ENCODE measurements at places on chromosomes 4 and X.

GRCh38 chr4:96315815-96316214 lies 475.9 kb downstream of the PDHA2 start:
- DNase-seq = no peak

GRCh38 chrX:53280331-53281320 lies 758 bp downstream of the IQSEC2 start:
- peak; percentile 43 for DNase-seq

DNA sequence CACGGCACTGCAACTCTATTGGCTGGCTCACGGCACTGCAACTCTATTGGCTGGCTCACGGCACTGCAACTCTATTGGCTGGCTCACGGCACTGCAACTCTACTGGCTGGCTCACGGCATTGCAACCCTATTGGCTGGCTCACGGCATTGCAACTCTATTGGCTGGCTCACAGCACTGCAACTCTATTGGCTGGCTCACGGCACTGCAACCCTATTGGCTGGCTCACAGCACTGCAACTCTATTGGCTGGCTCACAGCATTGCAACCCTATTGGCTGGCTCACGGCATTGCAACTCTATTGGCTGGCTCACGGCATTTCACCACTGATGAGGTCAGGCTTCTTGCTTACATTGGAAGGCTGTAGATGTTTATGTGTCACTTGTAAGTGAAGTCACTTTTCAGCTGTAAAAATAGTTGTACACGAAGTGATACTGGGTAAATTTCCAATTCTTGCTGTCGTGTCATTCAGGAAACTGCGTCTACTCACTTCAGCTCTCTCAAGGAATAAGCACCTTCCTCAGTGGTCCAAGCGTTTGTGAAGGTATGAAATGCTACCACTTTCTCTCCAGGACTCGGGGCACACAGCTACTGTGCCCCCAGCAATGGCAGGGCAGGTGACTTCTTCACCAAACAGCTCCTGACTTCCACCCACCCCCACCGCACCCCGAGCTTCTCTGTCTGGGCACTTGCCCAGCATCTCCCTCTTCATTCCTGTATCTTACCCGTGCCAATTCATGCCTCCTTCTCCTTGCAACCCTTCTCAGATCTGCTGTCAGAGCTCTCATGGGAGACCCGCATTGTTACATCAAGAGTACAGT lies 141.3 kb downstream of the AFAP1 start:
- DNase-seq = peak; percentile 39

DNA sequence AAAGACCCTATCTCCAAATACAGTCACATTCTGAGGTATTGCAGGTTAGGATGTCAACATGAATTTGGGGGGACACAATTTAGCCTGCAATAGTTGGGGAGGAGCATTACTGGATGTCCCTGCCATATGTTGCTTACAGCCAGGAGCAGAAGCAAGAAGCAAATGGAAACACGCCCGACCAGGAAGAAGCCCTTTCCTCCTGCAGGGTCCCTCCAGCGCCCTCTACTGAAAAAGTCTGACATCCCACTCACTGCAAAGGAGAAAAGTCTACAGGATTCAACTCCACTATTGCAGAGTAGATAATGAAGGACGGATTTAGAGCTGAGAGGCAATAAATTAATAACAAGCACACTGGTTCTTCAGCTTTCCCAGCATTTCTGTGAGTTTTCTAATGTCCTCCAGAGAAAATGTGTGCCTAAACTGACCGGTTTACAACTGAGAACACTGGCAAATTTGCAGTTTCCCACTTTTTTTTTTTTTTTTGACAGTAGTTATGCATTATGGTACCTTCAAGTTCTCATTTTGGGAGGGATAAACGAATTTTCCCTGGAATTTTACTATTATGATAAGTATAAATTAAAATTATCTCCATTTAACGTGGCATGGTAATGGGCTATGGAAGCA lies 31.7 kb downstream of the COQ2 start:
- peak; percentile 73 for DNase-seq

DNA sequence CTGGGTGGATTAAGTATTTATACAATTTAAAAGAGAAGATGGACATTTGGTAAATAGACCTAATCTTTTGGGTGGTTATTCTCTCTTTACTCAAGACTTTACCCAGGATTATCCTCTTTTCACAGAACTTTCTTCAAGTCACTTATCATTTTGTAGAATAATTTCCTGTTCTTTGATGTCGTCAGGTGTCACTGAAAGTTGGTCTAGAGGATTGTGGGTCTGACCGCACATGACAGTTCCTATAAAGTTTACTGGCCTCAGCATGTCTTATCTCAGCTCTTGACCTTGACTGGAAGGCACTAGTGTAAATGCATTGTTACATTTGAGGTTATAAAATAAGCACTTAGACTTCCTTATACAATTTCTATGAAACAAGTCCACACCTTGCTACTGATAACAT lies 139.9 kb upstream of the SLC4A4 start:
- no peak for DNase-seq

DNA sequence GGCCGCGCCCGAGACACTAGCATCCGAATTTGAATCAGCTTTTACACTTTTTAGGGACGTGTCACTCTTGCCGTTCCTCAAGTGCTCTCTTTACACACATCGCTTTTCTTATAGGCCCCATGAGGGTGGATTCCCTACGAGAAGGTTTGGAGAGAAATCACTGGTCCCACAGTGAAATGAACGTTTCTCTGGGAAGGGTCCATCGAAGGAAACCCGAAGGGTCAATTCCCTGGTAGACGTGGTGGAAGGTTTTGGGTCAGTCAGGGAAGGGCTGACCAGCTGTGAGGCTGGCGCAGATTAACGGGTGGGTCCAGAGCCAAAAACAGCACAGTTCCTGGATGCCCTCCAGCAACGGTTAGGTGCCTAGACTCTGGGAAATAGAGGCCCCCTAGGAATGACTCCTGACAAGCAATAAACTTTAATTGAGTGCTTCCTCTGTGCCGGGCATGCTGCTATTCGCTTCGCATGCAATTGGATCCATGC lies 35.9 kb downstream of the ETDC start:
- peak; percentile 63 for DNase-seq

GRCh38 chr4:166734797-166735196 lies 499.5 kb downstream of the SPOCK3 start:
- DNase-seq = no peak

DNA sequence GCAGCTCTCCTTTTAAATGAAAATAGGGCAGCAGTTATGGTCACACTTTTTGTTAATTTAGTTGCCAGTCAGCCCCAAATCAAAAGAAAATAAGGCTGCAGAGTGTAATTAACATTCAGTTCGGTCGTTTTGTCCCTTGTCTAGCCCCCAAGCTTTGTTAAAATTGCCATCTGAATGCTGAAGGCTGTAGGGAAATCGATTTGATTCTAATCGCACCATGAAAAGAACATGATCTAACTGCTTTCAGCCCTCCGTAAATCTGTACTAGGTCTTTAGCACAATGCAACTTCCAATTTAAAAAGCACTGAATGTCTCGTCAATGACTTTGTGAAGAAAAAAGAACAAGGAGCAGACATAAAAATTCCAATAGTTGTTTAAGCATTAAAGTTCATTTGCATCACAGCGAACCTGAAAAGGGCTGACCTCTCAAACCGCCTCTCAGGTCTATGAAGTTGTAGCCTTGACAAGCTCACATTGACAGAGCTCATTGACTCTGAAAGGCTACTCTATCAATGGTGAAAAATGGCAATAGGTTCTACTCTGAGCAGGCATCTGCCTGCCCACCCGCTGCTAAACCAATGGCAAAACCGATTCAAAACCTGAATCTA lies 48.9 kb downstream of the CHIC2 start:
- no peak for DNase-seq

DNA sequence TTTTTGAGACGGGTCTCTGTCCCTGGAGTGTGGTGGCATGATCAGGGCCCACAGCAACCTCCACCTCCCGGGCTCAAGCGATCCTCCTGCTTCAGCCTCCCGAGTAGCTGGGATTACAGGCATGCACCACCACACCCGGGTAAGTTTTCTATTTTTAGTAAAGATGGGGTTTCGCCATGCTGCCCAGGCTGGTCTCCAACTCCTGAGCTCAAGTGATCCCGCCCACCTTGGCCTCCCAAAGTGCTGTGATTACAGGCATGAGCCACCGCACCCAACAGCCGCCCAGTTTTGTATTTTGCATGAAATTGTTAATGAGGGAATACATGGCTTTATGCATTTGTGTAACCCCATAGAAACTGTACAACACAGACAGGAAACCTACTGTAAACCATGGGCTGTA lies 2.8 kb upstream of the ARHGAP4 start:
- no peak for DNase-seq

GRCh38 chr4:171834640-171835039 lies 21.4 kb downstream of the GALNTL6 start:
- DNase-seq = no peak

DNA sequence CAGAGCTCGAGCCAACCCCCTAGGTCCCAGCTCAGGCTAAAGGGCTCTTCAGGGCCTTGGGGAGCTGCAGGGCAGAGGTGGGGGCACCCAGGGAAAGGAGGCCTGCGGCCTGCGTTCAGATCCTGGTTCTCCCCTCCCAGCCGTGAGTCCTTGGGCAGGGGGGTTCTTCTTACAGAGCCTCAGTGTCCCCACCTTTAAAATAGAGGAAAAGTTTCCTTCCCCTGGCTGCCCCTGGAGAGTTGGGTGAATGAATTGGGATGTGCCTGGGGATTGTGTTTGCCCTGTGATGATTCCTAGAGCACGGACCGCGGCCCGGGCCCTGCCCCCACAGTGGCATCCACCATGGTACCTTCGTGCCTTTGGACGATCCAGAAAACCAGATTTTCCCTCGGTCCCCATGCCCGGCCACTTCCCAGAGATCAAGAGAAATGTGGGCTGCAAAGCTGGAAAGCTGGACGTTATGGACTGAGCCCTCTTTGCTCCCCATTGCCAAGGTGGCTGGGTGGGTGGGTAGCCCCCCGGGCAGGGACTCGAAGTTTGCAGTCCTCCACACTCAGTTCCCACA lies 11.4 kb downstream of the HTRA3 start:
- DNase-seq = no peak

- DNase-seq = no peak
Measured at GRCh38 chr4:77023920-77024319, 51.9 kb downstream of the CCNI start.

GRCh38 chrX:22922961-22923360 lies 76.8 kb upstream of the DDX53 start:
- DNase-seq = no peak

- DNase-seq = no peak
Measured at GRCh38 chr4:94338681-94339351, 3.8 kb downstream of the HPGDS start.

DNA sequence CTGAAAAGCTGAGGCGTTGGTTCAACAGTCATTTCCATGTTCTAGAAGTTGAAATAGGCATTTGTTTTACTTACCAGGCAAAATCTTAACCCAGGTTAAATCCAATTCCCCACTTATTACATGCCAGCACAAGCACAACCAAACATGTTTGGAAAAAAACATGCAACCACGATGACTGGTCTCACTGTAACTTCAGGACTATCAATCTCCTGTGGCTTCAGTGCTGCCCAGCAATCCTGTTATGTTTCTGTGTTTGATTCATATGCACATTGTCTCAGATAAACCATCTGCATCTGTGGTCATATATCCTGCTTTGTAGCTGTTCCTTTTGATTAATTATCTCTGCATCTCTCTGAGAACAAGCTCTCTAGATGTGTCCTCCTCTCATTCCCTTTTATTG lies 28.3 kb downstream of the PRDM8 start:
- DNase-seq = peak; percentile 51

DNA sequence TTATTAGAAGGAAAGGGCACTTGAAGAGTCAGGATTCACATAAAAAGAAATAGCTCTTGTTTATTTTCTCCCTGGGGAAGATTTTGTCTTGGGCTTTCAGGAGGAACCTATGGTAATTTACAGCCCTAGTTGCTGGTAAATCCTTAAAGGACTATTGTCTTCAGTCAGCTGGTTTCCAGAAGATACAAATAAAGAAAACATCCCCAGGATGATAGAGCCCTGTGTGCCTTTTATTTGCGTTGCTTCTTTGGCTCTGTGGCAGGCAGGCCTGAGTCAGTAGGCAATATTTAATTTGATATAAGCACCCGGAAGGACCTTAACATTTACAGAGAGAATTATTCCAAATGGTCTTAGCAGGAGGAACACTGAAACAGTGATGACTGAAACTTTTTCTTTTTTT lies 131.0 kb upstream of the SLC34A2 start:
- DNase-seq = no peak

GRCh38 chrX:100979881-100980607 lies 10.5 kb downstream of the ARL13A start:
- DNase-seq = no peak

Data from fibroblast of skin of scalp (primary cell).